ENCODE measurements at places on chromosomes 3 and 15.

- DNase-seq, result no peak
Observed at GRCh38 chr3:71219744-71220638, 363.5 kb downstream of the FOXP1 start.

GRCh38 chr3:174266476-174266875 is 592.7 kb upstream of the NAALADL2 start:
- no peak for DNase-seq

GRCh38 chr15:23877502-23878412 is 190.7 kb upstream of the NDN start:
- no peak for DNase-seq

DNA sequence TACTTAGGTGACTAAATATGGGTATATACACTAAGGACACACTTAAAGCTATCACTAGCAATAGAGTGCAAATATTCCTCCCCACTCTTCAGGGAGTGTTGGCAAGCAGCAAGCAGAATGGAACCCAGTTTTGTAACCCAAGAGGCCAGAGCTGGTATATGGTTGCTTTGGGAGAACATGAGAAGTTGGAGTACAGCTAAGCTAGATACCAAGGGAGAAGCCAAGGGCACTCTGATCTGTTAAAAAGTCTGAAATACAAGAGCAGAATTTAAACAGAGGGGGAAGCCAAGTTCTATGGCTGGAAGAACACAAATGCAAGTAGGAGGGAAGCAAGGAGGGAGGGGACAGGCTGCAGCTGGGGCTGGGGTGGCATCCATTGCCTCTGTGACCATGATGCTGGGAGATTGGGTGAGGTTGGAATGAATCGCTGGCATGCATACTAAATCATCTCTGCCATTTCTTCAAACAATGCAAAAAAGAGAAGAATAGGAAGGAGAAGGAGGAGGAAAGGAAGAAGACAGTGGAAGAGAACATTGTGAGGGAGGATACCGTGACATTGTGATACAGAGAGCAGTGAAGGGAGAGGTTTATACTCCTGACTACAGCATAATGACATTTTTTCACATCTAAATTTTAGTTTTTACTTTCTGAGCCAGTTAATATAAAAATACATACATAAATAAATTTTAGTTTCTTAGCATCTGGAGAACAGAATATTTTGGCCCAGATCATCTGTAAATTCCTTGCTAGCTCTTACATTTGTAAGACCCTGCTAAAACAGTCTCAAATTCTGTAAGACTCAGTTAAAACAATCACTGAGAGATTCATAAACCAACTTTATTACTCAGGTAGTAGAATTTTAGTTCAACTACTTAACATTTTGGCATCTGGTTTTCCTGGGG is 9.0 kb upstream of the ANXA2 start:
- no peak for DNase-seq

DNA sequence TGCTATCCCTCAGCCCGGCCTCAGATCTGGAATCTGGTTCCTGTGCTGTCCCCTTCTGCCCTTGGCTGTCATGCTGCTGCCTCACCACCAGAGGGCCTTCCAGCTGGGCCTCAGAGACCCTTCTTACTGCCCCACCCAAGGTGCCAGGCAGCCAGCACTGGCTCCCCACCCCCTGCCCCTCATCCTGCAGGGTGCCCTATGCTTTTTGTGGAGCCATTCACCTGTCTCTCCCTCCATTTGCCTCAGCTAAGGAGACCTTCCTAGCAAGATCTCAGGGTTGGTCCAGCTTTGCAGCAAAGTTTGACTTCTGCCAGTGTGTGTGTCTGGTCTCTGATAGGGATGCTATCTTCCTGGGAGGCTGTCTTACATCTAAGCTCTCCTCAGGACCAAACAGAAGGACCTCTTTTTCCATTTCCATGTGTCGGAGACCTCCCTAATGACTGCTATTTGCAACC is 1.9 kb upstream of the VWA5B2 start:
- peak; percentile 54 for DNase-seq

DNA sequence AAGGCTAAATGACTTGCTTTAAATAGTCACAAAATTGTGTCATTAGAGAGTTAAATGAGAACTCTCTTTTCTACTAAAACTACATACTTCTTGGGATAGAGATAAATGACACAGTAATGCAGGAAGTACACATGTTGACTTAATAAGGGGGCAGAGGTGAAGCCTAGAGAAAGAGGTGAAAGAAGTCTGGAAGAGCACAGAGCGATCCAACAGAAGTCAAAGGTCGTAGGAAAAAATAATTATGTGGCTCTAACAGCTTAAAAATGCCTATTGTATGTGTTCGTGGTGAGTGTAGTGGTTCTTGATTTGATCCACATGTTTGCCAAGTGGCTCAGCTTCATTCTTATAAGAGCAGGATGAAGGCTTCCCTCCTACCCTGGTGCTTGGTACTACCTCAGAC is 61.7 kb downstream of the TMEM212 start:
- DNase-seq, result no peak

DNA sequence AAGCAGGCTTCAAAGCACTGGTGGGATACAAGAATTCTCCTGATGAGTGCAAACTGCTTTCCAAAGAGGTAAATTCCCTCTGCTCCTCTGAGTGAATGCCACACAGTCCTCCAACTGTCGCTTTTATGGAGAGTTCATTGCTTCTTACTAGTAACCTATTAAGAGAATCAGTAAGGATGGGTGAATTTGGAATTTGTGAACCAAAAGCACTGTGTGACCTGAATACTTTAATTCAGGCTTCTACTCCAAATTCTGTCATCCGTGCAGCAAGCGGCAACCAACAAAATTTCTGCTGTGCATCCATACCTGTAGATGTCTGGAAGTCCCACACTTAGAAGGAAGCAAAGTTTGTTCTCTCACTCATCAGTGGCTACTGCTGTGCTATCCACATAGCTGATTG is 66.7 kb upstream of the SNRK start:
- DNase-seq, result no peak

DNA sequence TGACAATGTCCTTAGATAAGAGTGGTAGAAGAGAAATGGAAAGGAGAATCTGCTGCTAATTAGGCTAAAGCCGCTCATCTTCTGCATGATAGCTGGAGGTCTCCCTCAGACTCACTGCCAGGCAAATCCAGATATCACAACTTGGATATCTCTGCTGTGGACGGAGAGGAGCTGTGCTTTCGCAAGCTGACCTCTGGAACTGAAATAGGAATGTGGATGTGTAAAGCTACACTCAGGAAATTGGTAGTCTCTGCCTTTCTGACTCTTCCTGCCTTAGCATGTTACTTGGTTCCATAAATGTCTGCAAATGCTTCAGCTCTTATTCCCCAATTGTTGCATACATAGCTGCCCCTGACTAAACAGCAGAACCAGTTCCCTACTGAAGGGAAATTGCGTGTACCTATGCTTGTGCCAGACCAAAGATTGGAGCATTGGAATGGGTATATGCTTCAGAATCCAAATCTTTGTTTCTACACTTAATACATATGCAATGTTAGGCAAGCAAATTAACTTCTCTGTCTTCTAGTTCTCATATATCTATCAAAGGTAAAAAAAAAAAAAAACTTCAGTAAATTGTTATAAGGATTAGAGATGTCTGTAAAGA is 74.7 kb upstream of the ROBO2 start:
- DNase-seq, result no peak

DNA sequence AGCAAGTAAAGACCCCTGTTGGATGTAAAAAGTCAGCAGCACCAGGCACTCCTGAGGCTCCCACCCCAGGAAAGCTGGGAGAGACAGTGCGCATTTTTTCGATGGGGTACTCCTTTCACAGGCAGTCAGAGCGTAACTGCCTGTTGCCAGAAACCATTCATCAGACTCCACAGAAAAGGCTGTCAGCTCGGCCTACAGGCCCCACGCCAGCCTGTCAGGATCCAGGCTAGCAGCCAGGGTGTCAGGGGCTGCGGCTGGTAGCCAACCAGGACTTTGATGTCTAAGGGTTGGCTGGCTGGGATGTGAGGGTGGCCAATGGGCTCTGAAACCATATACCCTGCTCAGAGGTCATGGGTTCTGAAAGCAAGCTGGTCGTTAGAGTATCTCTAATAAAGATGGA is 164.5 kb downstream of the WNT5A start:
- no peak for DNase-seq

DNA sequence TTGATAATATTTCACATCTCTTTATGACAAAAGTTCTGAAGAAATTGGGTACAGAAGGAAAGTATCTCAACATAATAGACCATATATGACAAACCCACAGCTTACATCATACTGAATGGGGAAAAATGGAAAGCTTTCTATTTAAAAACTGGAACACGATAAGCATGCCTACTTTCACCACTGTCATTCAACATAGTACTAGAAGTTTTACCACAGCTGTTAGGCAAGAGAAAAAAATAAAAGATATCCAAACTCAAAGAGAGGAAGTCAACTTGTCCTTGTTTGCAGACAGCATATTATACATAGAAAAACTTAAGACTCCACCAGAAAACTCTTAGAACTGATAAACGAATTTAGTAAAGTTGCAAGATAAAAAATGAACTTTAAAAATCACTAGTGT is 40.3 kb downstream of the COPS2 start:
- no peak for DNase-seq
